ENCODE measurements at places on chromosomes 16 and 17.

DNA sequence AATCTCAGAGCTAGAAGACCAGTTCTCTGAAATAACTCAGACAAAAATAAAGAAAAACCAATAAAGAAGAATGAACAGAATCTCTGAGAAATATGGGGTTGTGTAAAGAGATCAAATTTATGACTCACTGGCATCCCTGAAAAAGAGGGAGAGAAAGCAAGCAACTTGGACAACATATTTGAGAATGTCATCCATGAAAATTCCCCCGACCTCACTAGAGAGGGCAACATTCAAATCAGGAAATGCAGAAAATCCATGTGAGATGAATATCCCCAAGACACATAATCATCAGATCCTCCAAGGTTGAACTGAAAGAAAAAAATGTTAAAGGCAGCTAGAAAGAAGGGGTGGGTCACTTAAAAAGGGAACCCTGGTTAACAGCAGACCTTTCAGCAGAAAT is 32.1 kb downstream of the TANC2 start:
- no peak for DNase-seq

GRCh38 chr16:81902025-81902424 is 109.2 kb downstream of the SDR42E1 start:
- no peak for DNase-seq

GRCh38 chr16:82881516-82881915 is 254.7 kb downstream of the CDH13 start:
- no peak for DNase-seq

DNA sequence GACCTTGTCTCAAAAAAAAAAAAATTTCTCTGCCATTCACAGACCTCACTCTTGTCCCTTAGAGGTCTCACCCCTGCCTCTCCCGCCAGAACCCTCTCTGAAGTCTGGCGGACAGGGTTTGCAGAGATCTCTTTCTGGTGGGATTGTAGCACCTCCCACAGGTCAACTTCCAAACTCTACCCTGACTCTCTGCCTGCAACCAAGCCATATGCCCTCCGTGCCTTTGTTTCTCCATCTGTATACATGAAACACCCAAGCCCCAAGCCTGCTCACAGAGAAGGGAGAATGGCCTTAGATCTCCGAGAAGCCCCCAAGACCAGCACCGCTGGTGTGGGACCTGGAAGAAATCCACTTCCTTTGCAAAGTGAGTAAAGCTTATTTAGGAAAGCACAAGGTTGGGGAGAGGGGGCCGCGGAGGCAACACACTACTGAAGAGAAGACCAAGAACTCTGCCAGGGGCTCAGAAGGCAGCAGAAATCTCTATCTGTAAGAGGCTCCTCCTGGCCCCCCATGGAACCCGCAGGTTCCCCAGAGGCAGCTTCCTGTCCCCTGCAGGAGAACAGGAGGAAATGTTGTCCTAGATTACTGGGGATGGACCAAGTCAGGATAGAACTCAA is 219.9 kb downstream of the C16orf78 start:
- DNase-seq: no peak

- no peak for DNase-seq
Observed at GRCh38 chr17:28199728-28200127, 119.3 kb upstream of the TMEM97 start.

- DNase-seq: no peak
Observed at GRCh38 chr16:71933913-71934695, 38.8 kb downstream of the IST1 start.

DNA sequence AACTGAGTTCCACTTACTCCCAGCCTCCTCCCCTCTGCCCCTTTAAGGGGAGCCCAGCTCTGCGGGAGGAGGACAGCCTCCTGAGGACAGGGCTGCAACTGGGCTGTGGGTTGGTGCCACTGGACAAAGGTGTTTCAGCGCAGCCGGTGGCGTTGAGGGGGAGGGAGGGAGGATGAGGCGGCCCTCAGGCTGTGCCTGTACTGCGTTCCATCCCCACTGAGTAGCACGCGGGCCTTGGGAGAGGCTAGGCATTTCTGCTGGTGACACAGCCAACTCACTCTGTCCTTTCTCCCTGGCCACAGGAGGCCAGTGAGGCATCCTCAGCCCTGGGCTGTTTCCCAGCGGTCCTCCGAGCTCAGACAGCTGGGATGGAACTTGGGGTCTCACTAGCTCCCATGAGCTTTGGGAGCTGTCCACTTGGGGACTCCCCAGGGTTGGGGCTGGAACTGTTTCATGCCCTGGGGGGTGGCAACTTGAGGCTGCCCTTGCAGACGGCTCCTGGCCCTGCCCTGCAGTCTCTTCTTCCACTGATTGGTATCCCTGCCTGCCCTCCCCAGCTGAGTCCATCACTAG is 70.5 kb downstream of the MPRIP start:
- no peak for DNase-seq

- DNase-seq: no peak
Observed at GRCh38 chr16:61590577-61590976, 445.7 kb downstream of the CDH8 start.

DNA sequence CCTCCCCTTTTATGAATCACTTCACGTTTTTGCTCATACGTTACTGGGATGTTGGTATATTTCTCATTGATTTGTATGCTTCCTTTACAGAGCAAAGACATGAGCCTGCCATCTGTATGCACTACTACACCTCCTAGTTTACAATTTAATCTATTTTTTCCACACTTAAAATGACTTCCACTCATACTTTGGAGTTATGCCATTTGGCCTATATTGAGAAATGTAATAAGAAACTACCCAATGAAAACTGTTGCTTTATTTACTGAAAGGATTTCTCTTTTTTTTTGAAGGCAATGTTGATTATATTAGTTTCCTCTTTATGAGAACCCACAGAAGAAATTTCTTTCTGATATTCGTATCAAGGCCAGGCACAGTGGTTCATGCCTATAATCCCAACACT is 43.1 kb downstream of the DUSP14 start:
- DNase-seq: no peak

DNA sequence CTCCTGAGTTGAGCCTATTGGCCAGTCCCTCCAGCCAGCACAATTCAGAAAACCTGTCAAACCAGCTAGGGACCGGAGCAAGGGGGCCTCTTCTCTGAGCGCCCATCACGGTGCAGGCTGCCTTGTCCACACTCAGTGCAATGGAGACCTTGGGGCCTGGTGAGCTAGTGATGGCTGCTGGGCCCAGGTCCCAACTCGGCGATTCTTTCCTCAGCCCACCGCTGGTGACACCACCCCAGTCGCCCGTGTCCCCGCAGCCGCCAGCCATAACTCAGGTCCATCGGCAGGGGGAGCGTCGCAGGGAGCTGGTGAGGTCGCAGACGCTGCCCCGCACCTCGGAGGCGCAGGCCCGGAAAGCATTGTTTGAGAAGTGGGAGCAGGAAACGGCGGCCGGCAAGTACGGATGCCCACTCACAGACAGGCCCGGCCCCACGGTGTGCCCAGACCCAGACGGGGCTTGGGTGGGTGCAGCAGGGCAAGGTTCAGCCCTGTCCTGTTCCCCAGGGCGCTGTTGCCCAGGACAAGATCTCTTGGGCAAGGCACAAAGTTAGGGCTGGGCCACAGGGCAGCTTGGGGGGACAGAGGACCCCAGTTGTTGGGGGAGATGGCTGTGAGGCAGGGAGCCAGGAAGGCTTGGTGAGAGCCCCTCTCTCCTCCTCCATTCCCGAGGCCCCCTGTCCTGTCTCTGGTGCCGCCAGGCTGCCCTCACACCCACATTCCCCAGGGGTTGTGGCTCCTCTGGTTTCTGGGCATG is 10.8 kb downstream of the SMTNL2 start:
- DNase-seq: no peak

GRCh38 chr17:21058098-21058893 is 15.5 kb upstream of the USP22 start:
- no peak for DNase-seq

DNA sequence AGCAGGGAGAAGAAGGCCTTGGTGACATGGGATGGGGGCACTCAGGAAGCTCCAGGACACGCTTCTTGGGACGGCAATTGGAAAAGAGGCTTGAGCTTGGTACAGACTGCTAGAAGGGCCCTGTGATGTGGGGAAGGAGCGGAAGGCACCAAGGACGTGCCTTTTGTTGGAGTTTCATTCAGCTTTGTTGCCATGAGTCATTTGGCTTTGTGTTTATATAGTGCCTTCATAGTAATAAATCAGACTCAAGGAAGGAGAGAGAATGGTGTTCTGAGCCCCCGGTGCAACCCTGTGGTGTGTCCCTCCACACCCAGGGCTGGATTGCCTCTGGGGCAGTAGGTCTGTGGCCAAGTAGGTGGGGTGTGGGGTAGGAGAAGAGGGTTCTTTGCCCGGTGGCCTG is 7.4 kb upstream of the TBX4 start:
- DNase-seq: no peak

GRCh38 chr17:81388091-81388611 is 7.1 kb upstream of the BAHCC1 start:
- DNase-seq: no peak

- no peak for DNase-seq
Observed at GRCh38 chr17:78672871-78673371, 95.7 kb upstream of the DNAH17 start.

GRCh38 chr17:55768936-55769624 is 18.2 kb downstream of the PCTP start:
- DNase-seq: no peak

- DNase-seq: no peak
Observed at GRCh38 chr17:55298111-55298730, 33.5 kb downstream of the HLF start.

DNA sequence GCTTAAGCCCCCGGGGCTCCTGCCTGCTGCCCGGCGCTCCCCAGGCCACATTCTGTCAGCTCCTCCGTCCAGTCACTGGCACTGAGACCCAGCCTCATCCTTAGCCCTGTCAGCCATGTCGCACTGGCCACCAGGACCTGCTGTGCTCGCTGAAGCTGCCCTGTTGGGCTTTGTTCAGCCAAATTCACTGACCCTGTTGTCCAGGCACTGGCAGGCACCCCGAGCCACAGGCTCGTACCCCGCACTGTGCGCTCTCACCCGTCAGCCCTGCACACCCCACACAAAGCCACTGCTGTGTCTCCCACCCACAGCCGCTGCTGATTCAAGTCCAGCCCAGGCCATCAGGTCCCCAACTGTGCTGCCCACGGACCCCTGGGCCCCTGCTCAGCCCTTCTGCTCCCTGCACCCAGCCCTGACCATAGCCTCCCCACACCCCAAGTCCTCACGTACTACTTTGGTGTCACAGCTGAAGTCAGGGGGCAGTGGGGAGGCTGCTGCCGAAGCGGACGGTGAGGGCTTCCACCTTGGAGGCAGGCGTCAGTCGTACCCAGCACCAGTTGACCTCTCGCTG is 131.5 kb upstream of the CHMP6 start:
- DNase-seq: no peak

DNA sequence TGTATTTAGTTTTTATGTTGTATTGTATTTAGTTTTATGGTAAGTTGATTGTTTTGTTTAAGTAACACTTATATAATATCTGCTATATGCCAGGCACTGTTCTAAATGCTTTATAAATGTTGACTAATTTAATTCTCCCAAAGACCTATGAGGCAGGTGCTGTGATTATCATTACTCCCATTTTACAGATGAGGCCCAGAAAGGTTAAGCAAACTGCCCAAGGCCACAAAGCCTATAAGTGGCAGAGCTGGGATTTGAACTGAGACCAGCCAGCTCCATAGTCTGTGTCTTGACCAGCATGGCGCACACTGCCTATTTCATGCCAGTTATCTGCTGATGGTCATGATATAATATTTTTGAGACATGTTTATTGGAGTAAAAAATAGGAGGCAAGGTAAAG is 24.0 kb downstream of the IL21R start:
- DNase-seq: no peak

DNA sequence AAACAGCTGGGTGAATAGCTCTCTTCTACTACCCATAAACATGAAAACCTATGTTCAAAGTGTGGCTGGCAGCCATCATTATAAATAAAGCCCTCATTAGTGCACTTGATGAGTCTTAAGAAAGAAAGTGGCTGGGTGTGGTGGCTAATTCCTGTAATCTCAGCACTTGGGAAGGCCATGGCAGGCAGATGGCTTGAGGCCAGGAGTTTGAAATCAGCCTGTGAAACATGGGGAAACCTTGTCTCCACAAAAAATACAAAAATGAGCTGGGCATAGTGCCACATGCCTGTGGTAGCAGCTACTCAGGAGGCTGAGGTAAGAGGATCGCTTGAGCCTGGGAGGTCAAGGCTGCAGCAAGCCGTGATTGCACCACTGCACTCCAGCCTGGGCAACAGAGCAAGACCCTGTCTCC is 28.3 kb upstream of the APPBP2 start:
- no peak for DNase-seq

DNA sequence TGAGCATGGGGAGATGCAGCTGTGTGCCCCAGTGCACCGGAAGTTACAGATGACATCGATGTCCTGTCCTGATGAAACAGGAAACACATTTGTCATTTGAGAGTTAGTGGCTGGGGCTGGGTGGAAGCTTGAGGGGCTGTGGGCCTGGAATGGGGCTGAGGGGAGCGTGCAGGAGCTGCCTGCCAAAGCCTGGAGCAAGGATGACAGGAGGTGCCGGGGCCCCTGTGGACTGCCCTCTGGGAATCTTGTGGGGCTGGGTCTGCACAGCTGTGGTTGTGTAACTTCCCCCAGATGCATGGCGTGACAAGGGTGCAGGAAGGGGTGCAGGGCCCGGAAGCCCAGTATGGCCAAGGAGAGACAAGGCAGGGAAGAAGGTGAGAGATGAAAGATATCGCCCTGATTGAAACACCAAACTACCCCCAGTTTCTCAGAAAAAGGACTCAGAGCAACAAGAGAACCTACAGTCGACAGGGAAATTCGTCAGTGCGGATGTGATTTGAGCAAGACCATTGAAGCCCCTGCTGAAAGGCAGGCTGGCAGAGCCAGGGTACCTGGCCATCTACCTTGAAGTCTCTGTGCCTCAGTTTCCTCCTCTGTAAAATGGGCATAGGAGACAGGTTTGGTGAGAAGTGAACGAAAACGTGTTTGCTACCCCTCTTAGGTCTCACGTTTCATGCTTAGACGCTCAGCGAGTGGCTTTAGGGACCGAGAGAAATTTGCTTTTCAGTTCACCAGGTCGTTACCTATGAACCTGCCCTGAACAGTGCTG is 8.8 kb downstream of the MMP25 start:
- no peak for DNase-seq

DNA sequence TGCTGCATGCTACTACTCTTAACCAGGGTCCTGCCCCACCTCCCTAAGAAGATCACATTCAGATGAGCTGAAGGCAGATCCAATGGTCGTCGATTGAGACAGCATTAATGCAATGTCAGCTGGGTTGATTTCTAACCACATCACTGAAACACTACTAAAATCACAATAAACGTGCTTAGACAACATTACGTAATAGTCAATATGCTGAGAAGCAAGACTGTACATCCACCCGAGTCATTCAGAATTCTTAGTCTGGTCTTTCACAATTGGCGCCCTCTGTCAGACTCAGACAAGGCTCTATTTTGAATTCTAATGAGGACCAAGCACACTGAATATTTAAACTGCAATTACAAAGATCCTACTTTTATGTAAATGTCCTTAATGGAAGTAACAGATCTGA is 205.2 kb downstream of the STX8 start:
- no peak for DNase-seq

GRCh38 chr17:57927048-57927723 is 28.0 kb downstream of the CUEDC1 start:
- no peak for DNase-seq

DNA sequence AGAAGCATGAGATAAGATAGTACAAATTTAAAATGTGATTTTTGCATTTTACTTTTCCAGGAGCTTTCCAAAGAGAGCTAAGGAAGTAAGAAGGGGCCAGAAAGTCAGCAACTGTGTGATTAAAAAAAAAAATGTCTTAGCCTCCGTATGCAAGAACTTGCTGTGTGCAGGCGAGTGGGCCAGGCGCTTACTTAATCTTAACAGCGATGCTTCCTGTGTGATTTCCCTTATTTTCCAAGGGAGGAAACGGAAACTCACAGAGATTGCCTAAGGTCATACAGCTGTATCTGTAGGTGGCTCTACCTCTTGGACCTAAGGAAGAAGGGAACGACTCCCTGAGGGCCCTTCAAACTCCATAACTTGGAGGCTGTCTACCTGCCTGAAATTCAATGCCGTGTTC is 11.1 kb downstream of the HS3ST3B1 start:
- DNase-seq: no peak
